AG10803 (cell line): ENCODE measurements at places on chromosomes 1 and 21.

DNA sequence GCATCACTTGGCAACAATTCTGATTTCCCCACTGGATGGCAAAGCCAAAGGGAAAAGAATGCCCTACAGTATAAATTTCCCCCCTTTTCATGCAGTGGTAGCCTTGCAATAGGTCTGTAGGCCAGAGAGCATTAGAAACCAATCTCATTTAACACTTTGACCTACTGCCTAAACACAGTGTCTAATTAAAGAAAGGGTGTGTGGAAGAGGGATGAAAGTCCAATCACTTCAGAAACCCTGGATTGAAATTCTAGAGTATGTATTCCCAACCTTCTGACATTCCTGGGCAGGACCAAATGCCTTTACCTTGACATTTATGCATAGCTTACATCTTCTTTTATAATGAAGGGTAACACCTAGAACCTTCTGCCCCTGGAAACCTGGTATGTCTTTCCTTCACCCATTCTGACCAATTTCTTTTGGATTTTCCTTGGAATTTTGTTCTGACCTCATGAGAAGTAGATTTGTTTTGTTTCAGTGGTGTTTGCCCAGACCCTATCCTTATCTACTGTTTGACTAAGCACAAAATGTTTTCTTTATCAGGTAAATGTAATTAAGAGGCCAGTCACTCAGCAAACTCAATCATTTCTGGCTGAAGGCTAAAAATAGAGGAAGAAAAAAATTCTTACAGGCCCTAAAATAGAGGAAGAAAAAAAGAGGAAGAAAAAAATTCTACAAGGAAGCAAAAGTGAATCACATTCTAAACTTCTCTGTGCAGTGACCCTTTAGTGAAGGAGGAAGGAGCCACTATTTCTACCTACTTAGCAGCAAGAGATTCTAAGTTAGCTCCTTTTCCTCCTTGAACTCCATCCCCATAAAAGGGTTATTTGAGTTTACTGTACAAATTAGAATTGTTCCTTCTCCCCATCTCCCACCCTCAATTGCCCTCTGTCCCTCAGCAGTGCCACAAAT, 129.5 kb upstream of the DSCAM start:
- no peak for DNase-seq

- DNase-seq, result no peak
Observed at GRCh38 chr21:37667380-37667779, 248.9 kb downstream of the KCNJ6 start.

DNA sequence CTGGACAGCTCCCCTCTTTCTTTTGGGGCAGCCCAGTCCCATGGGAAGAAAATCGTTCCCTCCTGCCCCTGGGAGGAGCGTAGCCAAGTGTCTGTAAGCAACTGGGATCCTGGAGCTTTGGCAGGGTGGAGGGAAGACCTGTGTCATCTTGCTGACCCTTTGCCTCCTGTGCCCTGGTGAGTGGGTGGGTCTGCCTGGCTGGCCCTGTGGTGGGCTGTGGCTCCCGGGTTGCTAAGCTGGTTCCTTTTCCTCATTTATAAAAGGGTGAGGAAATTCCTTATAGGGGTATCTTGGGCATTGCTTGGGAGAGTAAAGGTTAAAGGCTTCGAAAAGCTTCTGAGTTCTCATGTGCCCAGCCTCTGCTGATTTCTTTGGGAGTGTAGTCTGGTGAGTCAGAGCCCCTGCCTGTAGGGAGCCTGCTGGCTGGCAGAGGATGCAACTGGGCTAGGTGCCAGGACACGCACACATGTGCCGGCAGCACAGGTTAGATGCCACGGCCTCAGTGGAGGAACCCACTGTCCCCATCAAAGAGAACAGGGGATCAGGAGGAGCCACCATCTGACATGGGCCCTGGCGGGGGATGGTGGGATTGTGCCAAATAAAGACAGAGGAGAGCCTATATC, 85.2 kb downstream of the ARHGEF10L start:
- DNase-seq, result peak; percentile 75

DNA sequence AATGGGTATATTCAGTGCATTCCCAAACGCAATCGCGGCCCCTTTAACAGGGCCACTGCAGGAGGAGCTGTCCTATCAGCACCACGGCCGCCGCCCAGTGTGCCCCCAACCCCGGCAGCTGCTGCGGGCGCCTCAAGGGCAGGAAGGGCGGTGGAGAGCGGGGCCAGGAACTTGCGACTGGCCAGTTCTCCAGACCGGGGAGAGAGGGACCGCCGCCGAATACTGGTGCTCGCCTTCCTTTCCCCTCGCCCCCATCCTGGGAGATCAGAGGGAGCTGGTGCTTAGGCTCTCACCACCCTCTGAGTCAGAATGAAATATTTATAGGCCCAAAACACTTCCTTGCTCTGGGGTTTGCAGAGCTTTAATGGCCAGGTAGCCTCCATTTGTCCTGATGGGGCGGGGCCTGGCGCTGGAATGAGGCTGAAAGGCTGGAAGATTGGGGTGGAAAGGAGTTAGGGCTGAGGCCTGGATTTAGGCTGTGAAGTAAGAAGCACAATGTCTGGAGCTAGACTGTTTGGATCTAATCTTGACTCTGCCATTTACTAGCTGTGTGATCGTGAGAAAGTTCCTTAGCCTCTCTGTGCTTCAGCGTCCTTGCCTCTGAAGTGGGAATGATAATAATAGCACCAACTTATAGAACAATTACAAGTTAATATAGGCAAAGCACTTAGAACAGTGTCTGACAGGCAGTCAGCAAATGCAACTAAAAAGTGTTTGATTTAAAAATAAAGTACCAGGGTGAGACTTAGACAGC, 75.5 kb downstream of the NAV1 start:
- no peak for DNase-seq

DNA sequence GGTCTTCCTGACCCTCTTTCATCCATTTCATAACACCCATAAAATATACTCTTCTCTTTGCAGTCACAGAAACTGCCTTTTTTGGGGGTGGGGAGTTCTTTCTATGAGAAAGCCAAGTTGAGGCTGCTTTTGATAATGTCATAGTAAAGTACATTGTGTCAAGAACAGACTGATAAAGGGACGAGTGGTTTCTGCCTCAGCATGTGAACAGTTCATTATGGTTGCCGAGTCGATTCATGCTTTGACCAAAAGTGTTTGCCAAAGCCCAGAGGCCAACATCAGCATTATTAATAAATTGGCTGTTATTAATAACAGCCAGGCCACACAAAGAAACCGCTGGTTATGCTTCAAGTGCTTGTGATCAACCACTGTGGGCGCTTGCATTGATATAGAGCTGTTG, 162.0 kb downstream of the HUNK start:
- DNase-seq, result no peak

DNA sequence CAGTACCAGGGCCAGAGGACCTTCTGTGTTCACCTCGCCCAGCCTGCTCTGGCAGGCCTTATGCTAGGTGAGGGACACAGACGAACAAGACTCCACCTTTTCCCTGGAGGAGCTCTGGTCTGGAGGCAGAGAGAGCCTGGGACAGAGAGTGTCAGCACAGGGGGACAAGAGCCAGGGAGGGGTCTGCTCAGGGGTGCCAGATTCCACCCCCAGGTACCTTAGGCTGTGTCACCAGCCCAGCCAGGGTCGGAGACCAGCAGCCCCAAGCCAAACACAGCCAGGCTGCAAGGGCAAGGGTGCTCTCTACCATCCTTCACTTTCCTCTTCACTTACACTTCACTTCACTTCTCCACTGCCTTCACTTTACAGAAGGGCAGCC, 4.3 kb upstream of the LRP8 start:
- DNase-seq, result no peak
